Activated T-helper 1 cell treated with anti-CD3 and anti-CD28 coated beads, Interleukin-12 subunit alpha, Interleukin-12 subunit beta, Interleukin-2, Interleukin-4 antibody, amounts not matched to agents 30 ng/mL and 10 ng/mL and 1 ng/mL, durations not matched to agents 14 hours and 24 hours and 36 hours (primary cell): ENCODE measurements at places on chromosomes 7 and 10. TPM values are rescaled to one million over a fixed set of nuclear protein-coding genes. Genes with fewer than 3 reads are reported as not detected.

Gene PHF14
- total RNA-seq = 42.9 and 43.8 TPM in 2 replicates

GRCh38 chr10:1661859-1662437, 75.4 kb downstream of the ADARB2 start:
- DNase-seq = no peak

Gene RAPGEF5
- total RNA-seq = 0.59 and 0.70 TPM in 2 replicates

Gene CYP2C19
- total RNA-seq = not detected in 2 replicates

DNA sequence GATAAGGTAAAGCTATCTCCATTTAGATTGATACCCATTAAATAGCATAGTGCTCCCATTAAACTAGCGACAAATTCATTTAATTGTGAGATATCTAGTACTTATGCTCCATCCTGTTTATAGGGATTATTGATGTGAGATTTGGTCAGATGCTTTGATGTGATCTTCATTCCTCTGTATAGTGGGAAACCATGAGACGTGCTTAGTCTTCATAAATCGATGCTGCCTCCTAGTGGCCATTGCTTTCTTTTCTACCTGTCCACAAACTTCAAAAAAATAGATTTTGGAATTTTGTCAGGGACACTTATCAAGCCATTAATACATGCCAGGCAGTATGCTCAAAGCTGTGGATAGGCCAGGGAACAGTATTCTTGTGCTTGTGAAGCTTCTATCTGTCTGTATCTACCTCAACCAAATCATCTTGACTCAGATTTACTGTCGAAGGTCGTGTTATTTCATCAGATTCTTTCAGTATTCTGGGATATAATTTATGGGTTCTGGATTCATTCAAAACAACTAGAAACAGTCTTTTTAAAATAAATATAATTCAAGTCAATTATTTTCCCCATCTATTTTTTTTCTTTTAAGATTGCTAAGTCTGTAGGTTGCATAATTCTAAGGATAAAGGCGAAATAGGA, 12.0 kb downstream of the LSM8 start:
- peak; percentile 21 for DNase-seq

- DNase-seq = no peak
Observed at GRCh38 chr10:73868655-73869195, 5.6 kb downstream of the CAMK2G start.

- DNase-seq = no peak
Observed at GRCh38 chr10:110357252-110357780, 52.6 kb upstream of the SMNDC1 start.

- no peak for DNase-seq
Observed at GRCh38 chr10:44935966-44936295, 23.7 kb upstream of the RASSF4 start.

Gene GRID1
- total RNA-seq = not detected in 2 replicates

Gene CDK14
- total RNA-seq = 1.6 and 1.9 TPM in 2 replicates

DNA sequence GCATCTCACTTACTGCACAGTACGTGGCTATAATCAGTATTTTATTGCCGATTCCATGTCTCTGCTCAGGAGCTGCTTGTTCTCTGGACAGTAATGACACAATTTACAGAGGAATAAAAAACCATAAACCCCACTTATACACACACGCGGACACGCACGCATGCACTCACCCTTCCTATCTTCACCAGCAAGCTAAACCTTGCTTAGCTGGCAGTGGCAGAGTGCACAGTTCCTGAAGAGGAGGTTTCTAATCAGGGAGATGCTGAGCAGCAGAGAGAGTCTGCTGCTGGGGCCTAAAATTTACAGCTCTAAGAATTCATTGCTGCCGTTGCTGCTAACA, 66.3 kb downstream of the SND1 start:
- DNase-seq = no peak

DNA sequence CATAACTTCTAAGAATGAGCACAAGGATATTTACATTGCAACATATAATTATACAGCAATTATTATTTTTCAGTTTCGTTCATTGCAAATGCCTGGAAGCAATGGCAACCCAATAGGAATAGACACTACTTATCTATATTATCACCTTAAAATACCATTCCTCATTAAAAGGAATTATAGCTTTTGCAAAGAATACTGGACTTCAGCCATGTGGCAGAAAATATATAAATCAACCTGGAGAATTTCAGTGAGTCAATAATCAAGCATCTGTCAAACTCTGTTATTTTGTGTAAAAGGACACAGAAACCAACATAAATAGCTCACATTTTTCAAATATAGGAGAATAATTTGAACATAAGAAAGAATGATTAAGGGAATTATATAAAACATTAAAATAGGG, 96.1 kb upstream of the SEMA3C start:
- no peak for DNase-seq

GRCh38 chr7:49089717-49090116, 165.4 kb downstream of the CDC14C start:
- DNase-seq = no peak

Gene LMOD2
- total RNA-seq = not detected in 2 replicates

- DNase-seq = no peak
Observed at GRCh38 chr10:48725708-48726107, 41.0 kb downstream of the WDFY4 start.

- no peak for DNase-seq
Observed at GRCh38 chr10:11975795-11976194, 66.8 kb downstream of the UPF2 start.

GRCh38 chr10:15254808-15255648, 86.5 kb upstream of the NMT2 start:
- DNase-seq = peak; percentile 6

DNA sequence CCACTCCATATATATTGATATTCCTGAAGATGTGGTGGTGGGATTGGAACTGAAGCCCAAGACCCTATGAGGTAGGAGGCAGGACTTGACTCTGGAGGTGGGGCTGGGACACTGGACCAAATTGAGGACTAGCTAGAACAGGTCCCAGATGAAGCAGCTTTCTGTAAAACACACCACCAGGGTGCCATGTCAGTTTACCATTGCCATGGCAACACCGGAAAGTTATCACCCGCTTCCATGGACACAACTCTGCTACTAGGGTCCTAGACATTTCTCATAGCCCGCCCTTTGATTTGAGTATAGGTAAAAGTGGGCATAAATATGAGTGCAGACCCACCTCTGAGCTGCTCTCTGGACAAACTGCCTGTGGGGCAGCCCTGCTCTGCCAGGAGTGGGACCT, 490.5 kb upstream of the PFKP start:
- no peak for DNase-seq

DNA sequence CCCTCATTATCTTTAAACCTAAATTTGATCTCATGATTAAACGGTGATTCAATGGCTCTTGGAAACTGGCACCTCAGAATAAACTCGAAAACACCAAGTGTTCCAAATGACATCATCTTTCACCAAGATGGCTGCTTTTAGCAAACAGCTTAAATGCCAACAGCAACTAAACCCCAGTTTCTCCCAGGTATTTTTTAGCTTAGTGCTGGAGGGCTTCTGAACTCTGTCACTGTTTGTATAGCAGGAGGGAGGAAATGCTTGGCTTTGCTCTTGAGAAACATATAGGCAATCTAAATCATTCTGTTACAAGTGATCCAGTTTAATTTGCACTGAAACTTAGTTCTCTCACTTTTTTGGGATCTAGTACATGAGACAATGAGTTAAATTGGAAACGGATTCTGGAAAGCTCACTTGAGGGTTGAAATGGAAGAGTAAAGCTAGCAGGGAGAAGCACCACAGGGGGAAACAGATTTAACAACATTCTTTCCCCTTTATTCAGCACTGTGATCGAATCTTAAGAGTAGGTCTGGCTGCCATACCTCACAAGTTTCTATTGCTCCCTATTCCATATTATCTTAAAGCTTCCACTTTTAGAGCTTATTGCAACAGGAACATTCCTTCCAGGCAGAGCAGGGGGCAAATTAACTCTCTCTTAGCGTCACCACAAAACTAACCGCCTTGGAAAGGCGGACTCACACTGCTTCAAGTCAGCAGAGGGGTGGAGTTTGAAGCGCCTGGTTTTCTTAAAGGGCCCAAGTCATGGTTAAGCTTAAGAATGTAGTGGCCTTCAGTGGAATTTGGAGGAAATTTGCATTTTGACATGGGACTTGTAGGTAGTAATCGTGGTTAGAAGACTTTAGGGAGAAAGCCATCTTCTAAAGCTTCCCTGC, 1.8 kb upstream of the CCDC6 start:
- peak; percentile 44 for DNase-seq

DNA sequence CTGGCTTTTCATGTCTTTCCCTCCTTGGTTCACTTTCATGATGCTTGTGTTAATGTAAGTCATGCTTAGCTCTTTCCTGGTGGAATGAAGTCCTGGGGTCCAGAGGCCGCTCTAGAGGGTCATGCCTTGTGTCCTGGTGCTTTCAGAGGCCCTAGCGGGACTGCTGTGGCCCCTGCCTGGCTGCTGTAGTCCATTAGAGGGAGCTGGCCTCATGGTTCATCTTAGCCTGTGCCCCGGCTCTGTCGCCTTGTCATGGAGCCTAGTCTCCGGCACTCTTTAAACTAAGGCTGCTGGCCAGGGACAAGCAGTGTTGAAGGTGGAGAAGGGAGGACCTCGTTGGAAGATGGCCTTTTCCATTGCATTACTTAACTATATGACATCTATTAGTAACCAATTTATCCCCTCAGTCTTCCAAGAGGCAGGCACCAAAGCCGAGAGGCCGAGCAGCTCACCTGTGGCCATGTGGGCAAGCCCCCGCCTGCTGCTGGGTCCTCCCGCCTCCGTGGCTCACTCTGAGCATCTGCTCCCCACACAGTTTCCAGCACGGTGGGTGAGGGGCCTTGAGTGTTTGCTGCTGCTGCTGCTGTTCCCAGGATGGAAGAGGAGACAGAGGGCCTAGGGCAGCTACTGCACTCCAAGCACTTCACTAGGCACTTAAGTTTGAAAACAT, 5.0 kb upstream of the NDUFB2 start:
- DNase-seq = no peak
